ENCODE measurements at places on chromosomes 11 and 22.

- DNase-seq = no peak
Observed at GRCh38 chr11:47409440-47410369, 1.3 kb downstream of the SLC39A13 start.

DNA sequence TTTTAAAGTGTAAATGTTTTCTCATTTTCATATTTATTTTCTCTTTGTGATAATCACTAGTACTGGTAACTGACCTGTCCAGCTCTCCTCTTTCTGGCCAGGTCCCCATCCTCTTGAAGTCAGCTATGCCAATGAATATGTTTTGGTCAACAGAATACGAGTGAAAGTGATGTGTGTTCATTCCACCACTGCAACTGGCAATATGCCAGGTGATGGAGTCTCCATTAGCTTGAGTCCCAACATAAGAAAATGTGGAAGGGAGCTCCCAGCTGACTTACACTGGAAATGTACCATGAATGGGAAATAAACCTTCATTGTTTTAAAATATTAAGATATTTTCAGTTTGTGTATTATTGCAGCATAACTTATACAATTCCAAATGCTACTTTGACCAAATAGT lies 75.8 kb downstream of the CCDC34 start:
- DNase-seq = no peak

GRCh38 chr11:133740963-133741362 lies 104.3 kb downstream of the SPATA19 start:
- no peak for DNase-seq

GRCh38 chr11:12363373-12363772 lies 14.0 kb upstream of the PARVA start:
- DNase-seq = no peak

DNA sequence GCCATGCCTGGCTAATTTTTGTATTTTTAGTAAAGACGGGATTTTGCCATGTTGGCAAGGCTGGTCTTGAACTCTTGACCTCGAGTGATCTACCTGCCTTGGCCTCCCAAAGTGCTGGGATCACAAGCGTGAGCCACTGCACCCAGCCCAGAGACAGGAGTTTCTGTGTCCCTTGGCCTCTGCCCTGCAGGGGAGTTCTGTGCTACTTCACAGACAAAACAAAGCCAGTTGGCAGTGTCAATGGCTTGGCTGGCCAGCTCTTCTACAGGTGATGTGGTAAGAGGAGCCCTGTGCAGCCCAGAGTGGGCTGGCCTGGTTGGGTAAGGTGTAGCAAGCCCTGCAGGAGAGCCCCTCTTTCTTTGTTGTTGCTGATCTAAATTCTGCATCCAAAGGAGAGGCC lies 60.5 kb upstream of the SHISAL1 start:
- no peak for DNase-seq

DNA sequence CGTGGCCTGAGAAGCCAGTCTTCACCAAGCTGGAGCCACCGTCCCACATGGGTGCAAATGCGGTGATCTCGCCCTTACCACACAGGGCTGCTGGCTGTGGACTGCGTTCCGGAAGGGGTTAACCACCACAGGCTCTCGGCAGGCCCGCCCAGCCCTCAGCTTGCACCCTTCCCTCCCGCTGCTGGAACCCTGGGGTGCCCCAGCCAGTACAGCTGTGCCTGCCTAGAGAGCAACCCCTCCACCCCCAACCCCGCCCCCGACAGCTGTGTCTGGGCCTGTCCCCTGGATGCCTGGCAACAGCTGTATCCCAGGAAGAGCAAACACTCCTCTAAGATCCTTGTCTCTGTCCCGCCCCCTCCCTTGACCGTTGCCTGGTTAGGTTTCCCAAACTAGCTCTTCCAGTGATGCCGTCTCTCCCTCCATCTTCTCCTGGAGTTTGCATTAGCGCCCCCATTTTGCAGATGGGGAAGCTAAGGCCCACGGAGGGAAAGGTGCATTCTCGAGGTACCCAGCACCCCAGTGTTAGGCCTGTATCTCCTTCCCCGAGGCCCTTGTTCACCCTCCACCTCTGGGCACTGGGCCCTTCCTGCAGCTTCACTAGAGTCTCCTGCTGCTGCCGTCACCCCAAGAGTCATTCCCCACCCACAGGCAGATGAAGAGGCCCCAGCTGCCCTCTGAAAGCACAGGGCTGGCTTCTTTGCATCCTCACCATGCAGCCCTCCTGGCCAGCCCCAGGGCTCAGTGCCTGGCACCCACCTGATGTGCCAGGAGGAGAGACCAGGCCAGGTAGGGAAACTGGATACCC lies 12.6 kb upstream of the COX8A start:
- peak; percentile 35 for DNase-seq

GRCh38 chr22:24985826-24986214 lies 33.3 kb downstream of the KIAA1671 start:
- DNase-seq = no peak

DNA sequence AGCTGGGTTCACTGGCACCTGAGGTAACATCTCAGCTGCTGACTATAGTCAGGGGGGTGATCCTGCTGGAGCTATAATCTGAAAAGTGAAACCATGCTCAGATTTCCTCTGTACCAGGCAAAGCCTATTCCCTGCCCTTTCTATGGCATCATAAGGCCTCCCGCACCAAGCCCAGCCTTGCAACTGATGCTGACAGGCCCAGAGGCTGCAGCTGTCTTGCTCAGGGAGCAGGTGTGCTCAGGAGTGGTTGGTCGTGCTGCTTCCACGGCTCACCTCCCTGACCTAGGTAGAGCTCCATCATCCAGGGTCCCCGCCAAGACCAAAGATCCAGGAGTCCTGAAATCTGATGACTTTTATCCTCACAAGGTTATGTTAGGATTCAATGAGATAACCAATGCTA lies 121.7 kb downstream of the FEZ1 start:
- no peak for DNase-seq

DNA sequence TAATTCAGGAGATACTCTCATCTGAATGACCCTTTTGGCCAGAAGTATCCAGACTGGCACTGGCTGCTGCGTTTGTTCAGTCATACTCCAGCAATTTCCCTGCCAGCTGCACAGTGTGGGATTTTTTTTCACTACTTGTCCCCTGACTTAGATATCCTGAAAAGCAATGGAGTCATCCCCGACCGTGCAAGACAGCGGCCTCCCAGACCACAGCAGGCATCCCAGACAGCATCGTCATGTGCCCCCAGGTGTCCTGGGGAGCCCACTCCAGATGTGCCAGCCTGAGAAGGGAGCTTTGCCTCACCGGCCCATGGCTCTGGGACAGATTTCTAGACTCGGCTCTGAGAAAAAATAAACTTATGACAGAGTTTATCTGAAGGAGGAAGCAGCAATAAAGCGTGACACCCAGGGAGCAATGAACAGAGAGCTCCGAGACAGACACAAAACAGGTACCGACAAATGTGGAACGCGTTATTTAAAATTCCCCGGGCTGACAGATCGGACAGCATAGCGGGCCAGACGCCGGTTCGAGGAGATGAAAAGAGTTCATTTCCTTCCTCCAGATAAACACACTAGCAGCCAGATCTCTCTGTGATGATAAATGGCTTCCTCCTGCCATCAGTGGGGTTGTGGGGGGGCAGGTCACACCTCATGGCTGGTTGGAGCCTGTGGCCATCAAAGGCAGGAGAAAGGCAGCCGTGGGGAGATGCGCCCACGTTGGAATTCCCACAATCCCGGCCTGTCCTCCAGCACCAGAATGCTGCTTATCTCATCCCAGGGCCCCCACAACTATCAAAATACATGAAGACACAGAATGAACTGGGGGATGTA lies 106.4 kb upstream of the FGF3 start:
- DNase-seq = no peak

GRCh38 chr11:47943721-47944586 lies 36.4 kb upstream of the PTPRJ start:
- DNase-seq = no peak

DNA sequence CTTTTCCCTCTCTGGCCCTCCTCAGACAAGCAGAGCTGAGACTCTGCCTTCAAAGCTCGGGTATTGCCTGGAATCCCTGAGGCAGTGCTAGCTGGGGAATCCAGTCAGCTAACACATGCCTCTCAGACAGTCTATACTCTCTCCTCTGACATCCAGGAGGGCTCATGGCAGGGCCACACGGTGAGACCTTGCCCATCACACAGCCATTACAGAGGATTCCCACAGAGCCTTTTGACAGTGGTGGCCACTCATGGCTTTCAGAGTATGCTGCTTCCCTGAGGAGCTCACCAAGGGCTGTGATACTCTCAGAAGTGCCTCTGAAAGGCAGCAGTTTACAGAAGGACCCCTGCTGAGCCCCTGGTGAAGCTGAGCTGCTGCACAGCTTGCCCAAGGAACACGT lies 165.3 kb downstream of the RRAS2 start:
- DNase-seq = no peak

- peak; percentile 60 for DNase-seq
Observed at GRCh38 chr11:67006029-67006884, 16.7 kb upstream of the SYT12 start.

DNA sequence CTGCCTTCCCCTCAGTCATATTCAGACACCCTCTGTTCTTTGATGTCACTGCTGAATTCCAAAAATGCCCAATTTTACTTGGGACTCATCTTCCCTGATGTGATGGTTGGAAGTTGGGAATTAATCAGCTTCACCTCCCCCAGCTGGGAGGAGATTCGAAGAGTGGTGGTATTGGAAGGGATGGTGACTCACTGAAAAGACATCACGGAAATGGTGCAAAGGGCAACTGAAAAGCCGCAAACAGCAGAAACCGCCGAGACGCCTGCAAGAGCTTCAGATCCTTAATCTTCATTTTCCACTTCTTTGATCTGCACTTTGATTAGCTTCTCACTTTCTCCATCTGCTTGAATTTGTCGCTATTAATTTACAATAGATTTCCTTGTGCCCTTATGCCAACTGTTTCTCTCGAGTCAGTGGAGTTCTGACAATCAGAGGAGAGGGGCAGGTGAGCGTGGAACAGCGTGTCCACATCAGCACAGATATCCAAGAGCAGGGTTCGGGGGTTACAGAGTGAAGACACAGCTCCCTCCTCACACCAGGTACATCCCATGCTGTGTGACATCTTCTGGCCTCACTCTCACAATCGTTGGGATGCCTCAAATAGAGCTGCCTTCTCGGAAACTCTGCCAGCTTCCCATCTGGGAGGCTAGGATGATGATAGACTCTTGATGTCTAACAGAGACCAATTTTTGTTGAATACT lies 325.4 kb downstream of the BRD1 start:
- DNase-seq = no peak

- DNase-seq = peak; percentile 90
Observed at GRCh38 chr11:18775492-18776292, 15.9 kb downstream of the PTPN5 start.

GRCh38 chr11:46559815-46560214 lies 34.0 kb downstream of the AMBRA1 start:
- DNase-seq = no peak

GRCh38 chr22:40024201-40025061 lies 29.7 kb downstream of the FAM83F start:
- peak; percentile 86 for DNase-seq

GRCh38 chr11:72808331-72808798 lies 5.8 kb upstream of the ATG16L2 start:
- DNase-seq = peak; percentile 0

GRCh38 chr22:17035246-17035645 lies 27.2 kb upstream of the GAB4 start:
- DNase-seq = no peak

- peak; percentile 52 for DNase-seq
Observed at GRCh38 chr22:28943501-28943879, 60.1 kb downstream of the ZNRF3 start.

DNA sequence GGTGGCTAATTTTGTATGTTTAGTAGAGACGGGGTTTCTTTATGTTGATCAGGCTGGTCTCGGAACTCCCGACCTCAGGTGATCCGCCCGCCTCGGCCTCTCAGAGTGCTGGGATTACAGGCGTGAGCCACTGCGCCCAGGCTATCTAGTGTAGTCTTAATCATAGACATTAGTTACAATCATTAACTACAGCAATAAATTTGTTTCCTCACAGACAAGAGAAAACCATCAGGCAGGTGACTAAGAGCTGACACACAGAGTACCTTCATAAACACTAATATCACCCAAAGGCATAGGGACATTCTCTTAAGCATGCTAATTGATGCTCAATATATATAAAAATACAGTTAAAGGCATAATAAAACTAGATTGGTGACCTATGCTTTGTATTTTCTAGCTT lies 19.4 kb downstream of the SDHD start:
- no peak for DNase-seq

- DNase-seq = peak; percentile 65
Observed at GRCh38 chr22:50267591-50268390, 2.4 kb downstream of the MAPK11 start.

DNA sequence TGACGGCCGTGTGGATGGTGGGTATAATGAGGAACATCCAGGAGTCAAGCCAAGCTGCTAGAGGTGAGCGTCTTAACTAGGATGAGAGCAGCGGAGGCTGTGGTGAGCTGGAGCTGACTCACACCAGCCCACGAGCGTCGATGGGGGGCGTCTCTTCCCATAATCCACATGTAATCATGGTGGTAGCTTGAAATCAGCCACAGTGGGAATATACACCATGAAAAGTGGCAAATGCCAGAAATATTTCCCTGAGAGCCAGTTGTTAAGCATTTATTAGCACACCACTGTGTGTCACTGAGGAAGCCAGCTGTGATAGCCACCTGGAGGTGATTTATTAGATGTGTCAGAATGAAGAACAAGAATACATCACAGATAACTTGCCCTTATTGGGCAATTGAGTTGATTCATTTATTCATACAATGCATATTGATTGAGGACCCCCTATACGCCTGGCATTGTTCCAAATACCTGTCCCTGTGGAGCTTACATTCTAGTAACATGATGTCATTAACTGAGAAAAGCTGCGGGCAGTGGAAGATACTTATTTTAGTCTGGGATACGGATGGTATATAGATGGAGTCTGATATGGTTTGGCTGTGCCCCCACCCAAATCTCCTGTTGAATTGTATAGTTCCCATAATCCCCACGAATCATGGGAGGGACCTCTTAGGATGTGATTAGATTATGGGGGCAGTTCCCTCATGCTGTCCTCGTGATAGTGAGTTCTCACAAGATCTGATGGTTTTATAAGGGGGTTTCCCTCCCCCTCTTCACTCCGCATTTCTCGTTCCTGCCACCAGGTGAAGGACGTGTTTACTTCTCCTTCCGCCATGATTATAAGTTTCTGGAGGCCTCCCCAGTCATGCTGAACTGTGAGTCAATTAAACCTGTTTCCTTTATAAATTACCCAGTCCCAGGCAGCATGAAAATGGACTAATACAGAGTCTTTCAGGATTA lies 473.4 kb downstream of the METTL15 start:
- DNase-seq = no peak

- DNase-seq = no peak
Observed at GRCh38 chr22:19826619-19826950, 28.1 kb downstream of the GNB1L start.

- peak; percentile 45 for DNase-seq
Observed at GRCh38 chr11:441418-442274, at the start of gene ANO9. Gene ANO9, minus strand, starts transcription at chr11:442011. Its CDS starts 85 bp downstream, at chr11:441926.

- peak; percentile 80 for DNase-seq
Observed at GRCh38 chr11:35943713-35944502, at the start of gene LDLRAD3. Gene LDLRAD3, plus strand, starts transcription at chr11:35944062. Its CDS starts 37 bp downstream, at chr11:35944099.

GRCh38 chr22:28547132-28547842 lies 132.4 kb downstream of the TTC28 start:
- no peak for DNase-seq

- DNase-seq = peak; percentile 96
Observed at GRCh38 chr11:76700177-76701100, 29.9 kb upstream of the LRRC32 start.
